NCI-H226 (cell line): ENCODE measurements at places on chromosomes 6 and 20.

GRCh38 chr6:106300944-106301343 is 24.6 kb downstream of the ATG5 start:
- DNase-seq: peak; percentile 20

- peak; percentile 57 for DNase-seq
Observed at GRCh38 chr6:166629628-166630027, 2.6 kb upstream of the RPS6KA2 start.

DNA sequence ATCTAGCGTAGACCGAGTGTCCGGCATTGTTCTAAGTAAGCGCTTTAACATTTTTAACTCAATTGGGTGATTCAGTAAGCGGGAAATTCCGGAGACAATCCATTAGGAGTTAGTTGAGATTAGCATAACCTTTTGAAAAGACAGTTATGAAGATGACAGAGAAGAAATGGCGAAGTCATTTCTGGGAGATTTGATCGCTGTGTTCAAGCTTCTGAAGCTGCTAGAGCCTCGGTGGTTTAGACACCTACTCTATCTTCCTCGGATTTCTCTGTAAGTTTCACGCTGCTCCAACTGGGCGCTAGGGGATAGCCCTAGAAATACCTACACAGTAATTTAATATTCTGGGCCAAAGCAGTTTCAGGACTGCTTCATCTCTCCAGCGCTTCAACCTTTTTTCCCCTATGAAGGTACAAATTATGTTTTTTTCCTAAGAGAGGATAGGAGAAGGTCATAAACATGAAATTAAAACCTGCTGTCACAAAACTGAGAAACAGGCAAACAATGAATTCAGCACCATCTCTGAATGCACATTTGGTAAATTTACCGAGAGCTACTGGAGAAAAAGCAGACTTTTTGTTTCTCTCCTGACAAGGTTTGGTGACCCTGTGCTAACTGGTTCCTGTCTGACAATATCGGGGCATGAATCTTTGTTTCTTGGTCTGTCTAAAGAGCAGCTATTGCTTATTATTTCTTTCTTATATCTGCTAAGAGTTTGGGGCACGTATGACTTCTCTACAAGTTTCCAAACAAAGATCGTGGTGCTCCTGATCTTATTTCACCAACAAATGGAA is 22.4 kb downstream of the ZNF311 start:
- peak; percentile 36 for DNase-seq

DNA sequence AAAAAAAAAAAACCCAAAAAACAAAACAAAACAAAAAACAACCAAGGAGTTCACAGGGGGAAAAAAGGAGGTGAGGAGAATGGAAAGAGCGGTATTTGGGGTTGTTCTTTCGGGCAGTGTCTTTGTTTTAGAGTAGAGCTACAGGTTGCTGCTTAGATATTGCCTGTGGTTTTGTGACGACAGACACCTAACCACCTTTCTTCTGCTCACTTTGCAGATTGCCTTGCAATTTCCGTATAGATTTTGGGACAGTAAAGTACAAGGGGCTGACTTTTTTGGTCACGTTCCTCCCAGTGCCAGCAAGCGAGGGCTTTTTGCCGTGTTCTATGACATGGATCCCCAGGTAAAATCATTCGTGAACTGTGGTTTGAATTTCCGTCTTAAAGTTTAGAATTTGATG is 50.9 kb downstream of the DEK start:
- no peak for DNase-seq

DNA sequence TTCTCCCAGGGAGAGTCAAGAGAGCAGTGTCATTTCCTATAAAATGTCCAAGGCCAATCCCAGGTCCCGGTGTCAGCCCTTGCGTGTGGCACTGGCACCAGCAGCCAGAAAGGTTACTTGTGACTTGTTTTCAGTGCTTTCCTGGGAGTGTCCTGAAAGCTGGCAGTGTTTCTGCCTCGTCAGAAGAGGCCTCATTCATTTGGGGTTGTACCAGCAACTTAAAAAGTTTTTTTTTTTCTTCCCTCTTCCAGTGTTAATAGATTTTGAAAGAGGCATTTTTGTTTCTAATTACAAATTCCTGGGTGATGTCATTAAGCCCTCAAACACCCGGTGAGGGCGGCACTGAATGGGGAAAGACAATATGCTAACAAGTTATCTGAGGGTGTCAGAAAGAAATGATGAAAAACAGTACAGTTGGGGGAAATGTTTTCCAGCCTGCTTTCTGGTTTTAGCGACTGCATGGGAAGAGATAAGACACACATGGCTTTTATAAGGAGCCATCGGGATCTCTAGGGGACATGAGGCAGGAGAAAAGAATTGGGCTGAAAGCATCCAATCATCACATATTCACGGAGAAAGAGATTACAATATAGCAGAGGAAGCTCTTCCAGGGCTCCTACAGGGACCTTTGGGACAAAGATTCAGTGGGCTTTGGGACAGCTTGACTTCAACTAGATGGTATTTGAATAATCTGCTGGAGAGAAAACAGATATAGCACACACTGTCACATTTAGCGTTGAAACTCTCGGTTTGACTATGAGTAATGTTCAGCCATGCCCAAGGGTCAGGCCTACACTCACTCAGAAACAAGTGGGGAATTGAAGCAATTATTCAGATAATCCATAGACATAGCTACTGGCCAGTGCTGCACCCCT is 153.0 kb downstream of the BCAS1 start:
- no peak for DNase-seq

- DNase-seq: no peak
Observed at GRCh38 chr6:21151530-21151929, 442.0 kb upstream of the SOX4 start.

DNA sequence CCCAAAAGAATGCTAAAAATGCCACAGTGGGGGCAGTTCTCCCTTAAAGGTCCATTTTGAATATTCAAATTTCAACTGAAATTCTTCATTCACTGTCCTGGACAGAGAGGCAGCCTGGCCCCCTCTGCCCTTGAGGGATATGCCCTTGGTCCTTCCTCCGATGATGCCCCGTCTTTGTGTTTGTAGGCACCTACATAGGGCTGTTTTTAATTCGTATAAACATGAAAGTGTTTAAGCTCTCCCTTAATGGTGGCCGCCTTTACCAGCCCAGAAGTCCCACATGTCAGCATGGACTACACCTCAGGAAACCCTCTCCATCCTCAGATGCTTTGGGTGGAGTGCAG is 70.2 kb downstream of the SSR1 start:
- no peak for DNase-seq

DNA sequence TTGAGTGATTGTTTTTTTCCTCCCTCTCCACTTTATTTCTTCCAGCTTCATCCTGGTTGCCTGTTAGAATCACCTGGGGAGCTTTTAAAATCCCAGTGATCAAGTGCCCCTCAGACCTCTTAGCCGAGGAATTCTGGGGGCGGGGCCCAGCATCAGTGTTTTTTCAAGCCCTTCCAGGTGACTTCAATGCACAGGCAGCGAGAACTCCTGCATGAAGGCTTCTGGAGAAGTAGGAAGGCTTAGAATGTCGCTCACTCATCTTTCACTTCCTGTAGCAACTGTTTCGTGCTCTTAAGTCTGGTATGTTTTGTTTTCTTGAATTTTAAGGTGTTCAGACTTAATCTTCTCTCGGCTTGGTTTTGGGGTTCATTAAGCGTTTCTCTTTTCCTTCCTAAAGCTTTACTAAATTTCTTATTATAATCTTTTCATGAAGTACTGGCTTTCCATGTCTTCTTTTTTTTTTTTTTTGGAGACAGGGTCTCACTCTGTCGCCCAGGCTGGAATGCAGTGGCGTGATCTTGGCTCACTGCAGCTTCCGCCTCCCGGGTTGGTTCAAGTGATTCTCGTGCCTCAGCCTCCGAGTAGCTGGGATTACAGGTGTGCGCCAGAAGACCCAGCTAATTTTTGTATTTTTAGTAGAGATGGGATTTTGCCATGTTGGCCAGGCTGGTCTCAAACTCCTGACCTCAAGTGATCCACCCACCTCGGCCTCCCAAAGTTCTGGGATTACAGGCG is 30.9 kb upstream of the TULP1 start:
- DNase-seq: no peak

DNA sequence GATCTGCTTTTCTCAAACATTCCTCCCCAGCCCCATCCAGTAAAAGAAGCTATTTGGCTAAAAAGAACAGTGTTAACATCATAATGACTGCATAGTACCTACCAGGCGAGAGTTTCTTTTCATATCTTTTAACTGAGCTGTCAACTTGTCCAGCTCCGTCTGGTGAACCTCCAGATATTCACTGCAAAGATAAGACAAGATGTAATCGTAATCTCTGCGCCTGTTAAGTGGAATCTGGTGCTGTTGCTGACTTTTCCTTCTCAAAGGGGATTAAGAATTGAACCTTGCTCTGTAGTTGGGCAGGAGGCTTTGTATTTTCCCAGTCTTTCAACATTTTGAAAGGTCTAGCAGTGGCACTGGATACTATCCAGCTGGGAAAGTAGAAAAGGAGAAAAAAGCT is 63.0 kb downstream of the RIPOR2 start:
- DNase-seq: no peak

GRCh38 chr6:20583444-20583800 is 49.2 kb downstream of the CDKAL1 start:
- no peak for DNase-seq

DNA sequence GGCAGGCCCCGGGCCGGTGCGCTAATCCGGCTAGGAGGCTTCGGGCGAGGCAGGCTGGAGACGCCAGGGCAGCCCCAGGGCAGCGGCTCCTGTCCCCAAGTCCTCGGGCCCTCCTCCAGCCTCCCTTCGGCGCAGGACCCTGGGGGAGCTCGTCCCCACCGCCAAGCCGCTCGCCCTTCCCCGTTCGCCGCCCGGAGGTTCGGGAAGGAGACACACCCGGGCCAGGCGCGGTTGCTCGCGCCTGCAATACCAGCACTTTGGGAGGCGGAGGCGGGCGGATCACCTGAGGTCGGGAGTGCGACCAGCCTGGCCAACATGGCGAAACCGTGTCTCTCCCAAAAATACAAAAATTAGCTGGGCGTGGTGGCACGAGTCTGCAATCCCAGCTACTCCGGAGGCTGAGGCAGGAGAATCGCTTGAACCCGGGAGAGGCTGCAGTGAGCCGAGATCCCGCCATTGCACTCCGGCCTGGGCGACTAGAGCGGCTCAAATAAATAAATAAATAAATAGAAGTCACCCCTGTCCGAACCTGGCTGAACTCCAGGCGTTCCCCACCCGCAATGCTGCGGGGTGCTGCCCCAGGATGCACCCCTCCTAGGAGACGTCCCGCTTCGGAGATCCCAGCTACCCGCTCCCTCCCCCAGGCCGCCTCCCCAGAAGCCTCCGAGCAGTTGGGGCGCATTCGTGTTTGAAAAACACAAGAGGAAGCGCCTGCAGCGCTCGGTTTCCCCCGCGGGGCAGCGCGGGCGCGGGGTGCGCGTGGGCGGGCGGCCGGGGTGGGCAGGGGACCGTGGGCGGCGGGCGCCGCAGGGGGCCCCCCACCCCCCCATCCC is 27.5 kb downstream of the SERPINB9 start:
- DNase-seq: no peak

GRCh38 chr6:81761197-81761596 is 8.7 kb upstream of the TENT5A start:
- peak; percentile 38 for DNase-seq

DNA sequence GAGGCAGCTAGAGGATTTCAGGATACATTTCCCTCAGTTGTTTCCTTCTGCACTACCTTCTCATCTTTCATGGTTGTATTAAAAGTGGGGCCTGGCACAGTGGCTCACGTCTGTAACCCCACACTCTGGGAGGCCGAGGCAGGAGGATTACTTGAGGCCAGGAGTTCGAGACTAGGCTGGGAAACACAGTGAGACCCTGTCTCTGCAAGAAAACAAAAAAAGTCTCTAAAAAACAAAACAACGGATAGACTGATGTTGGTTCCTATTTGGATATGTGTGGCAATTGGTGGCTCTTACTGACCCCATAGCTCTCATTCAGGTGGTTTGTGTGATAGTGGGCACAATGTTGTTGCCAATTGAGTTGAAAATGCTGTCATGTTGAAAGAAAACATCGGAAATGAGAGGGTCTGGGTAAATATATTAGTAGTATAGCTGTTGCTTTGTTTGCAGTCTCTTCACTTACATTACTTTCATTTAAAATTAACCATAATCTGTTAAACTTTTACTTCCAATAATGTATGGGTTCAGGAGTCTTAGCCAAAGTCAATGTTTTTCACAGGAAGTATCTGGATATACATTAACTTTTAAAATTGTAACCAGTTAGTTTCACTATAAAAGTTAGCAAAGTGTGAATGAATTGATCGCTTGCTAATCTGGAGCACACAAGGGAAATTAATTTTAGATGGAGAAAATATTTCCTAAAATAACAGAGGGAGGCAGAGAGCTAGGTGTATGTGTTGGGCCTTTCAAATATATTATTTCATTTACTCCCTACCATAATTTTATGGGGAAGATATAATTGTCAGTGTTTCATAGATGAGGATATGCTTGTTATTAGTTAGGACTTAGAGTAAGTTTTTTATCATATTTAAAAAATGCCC is 31.1 kb downstream of the UTRN start:
- no peak for DNase-seq

DNA sequence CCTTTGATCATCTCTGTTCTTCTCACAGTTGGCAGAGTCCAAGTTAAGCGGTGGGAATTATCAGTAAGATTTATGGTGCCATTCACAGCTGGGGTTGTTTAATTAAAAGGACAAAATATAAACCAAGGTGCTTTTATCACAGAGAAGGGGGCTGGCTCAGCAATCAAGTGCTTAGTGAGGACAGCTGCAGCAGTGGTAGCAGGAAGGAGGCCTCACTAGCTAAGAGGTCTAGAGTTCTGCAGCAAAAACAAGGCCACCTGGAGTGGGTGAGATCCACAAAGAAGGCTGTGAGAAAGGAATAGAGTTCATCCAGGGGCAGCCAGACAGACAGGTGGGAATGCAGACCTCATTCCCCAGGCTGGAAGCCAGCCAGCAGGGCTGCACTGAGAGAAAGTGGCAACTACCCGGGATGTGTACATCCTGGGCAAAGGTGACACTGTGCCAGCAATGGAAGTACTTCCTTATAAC is 37.1 kb downstream of the PIGU start:
- no peak for DNase-seq

DNA sequence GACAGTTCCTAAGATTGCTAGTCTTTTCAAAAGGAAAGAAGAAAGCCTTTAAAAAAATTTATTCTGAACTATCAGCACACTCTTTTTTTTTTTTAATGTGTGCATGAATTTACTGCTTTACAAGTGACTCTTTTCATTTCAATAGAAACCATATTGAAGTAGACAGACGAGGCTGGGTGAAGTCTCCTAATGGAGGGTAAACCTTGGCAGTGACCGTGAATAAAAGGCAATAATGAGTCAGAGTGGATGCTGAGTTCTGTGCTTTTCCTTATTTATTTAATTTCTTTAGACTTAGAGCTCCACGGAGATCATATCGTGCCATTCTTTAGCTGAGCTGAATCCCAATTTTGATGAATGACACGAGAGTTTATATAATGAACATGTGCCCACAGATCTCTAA is 196.9 kb downstream of the PRL start:
- no peak for DNase-seq

- no peak for DNase-seq
Observed at GRCh38 chr20:59984541-59984940, 26.3 kb downstream of the CDH26 start.
